Non-pigmented ciliary epithelial cell (primary cell): ENCODE measurements at places on chromosomes 3 and 15.
A peak's percentile ranks its signal among the peaks of the same experiment; 100 is the strongest.

DNA sequence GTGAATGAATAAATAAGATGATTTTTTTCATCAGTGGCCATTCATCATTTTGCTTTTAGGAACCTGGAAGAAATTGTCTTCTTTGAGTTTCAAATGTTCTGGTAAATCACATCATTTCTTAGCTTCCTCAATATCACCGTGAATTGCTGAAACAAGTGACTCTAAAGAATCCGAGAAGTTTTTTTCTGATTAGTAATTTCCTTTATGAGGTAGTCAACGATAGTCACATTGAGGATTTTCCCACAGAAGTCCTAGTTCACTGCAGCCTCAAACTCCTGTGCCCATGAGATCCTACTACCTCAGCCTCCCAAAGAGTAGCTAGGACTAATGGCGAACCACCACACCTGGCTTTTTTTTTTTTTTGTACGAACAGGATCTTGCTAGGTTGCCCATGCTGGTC lies 3.6 kb upstream of the TMPRSS7 start:
- no peak for DNase-seq

DNA sequence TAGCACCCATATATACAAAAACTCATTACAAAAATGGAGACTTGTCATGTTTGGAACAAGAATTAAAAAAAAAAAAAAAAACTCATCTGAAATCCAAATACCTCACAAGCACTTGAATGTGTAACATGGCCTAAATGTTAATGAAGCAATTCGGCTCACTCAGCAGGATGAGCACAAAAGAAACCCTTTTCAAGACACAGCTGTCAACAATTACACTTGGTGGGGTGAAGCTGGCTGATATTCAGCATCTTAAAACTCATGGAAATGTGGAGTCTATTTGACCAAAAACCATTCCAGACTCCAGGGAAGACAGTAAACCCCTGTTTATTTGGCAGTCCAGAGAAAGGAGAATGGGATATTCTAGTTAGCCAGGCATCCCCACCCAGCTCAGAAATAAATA lies 205.4 kb upstream of the TSC22D2 start:
- DNase-seq, result no peak

DNA sequence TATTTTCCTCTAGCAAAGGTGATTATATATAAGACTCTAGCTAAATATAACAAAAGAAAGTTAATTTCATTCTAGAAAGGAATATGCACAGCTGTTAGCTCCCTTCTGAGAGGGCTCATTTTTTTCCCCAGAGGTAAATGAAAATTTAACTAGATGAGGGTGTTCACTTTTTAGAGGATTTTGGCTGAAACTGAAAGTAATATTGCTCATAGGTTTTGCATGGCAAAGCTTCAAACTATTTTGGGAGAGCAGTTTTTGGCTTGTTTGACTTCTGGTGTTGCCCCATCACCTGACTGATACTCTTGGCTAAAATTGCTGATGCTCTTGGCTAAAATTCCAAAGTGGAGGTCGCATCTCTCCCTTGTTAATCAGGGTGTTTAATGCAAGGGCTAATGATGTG lies 311.9 kb downstream of the EDEM1 start:
- DNase-seq, result no peak

GRCh38 chr3:74410276-74410941 lies 204.1 kb downstream of the CNTN3 start:
- no peak for DNase-seq

GRCh38 chr3:50445919-50446318 lies 57.5 kb downstream of the CACNA2D2 start:
- DNase-seq, result no peak

DNA sequence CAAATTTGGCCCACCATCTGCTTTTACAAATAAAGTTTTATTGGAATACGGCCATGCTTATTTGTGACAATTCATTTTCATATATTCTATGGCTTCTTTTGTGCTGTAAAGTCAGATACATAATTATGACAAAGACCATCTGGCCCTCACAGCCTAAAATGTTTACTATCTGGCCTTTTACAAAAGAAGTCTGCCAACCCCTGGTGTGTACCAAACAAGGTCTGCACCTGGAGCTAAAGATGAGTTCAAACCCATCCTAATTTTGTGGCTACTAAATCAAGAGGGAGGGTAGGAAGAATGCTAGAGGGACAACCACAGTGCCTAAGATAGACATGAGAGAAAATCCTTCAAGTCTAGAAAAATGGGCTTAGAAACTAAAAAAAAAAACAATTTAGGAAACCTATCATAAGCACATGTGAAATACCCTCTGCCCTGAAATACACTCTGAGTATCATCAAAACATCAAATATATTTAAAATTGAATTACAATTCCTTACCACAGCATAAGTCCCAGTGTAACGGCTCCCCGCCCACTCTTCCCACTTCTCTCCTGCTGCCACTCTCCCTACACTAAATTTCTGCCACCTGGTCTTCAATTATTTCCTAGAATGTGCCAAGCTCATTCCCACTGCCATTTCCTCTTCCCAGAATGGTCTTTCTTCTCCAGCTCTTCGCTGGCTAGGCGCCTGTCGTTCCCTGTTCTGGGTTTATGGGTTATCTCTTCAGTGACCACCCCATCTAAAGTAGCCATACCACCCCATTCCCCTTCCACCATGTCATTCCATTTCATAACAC lies 950.7 kb upstream of the CFAP20DC start:
- no peak for DNase-seq

GRCh38 chr15:35986191-35986721 lies 440.3 kb upstream of the DPH6 start:
- no peak for DNase-seq

GRCh38 chr15:92663250-92663951 lies 7.8 kb upstream of the FAM174B start:
- DNase-seq, result no peak

DNA sequence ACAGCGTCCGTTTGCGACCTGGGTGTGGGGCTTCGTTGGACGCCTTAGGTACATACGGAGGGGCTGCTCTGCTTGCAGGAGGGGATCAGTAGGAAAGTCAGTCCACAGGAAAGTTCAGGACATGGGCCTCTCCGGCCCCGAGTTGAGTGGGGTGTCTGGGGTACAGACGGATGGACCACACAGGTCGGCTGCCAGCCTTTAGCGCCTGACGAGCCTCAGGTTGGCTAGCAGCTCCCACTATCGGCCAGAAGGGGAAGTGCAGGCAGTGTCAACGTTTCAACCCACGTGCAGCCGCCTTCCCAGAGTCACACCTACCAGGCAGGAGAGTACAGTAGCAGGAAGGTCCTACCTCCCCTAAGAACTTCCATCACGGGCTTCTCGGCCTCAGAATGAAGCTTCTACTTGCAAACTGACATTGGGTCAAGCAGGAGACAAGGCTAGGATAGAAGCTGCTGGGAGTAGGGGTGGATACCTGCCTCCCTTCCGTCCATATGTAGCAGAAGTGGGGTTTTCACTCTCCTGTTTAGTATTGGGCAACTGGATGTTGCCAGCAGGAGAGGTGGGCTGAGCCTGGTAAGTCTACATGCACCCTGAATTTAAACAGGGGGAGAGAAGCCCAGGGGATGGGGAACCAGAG lies 1.8 kb upstream of the SCN5A start:
- DNase-seq, result peak; percentile 15

DNA sequence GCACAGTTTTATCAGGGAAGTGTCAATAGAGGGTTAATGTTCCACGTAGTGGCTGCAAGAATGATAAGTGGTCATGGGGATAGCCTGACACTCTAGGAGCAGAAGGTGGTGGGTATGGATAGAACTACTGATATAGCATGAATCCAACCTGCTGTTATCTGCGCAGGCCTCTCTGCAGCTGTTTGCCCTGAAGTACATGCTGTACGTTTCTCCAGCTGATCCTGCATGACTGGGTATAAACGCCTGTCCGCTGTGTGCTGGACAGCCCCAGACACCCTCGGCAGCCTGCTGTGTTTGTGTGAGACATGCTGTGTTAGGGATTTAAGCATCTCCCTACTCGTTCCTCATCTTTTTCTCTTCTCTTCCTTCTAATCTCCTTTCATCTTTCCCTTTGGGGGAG lies 87.1 kb downstream of the LPP start:
- DNase-seq, result peak; percentile 50

DNA sequence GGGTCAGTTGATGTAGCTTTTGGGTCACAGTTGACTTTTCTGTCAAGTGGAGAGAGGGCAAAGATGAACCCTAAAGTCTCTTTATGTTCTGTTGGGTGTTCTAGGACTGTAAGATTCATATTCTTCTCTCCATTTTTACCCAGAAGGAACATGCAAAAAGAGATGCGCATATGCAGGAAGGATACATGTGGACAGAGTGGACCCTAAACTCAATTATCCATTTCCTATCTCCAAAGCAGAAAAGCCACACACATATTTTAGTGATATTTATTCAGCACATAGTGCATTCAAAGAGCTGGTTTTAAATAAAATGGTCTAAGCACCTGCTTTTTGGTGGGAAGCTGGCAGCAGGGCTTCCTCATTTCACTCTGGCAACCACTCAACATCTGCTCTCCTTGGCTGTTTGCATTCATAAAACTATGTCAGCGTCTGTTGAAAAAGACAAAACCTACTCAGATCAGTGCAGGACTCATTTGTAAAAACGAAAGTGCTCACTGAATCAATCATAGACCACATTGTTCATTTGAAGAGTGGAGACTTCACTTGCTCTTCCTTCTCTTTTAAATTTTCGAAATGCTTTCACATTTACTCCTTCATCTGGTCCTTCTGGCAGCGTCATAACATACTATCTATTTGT lies 96.6 kb downstream of the SEMA6D start:
- DNase-seq, result no peak

DNA sequence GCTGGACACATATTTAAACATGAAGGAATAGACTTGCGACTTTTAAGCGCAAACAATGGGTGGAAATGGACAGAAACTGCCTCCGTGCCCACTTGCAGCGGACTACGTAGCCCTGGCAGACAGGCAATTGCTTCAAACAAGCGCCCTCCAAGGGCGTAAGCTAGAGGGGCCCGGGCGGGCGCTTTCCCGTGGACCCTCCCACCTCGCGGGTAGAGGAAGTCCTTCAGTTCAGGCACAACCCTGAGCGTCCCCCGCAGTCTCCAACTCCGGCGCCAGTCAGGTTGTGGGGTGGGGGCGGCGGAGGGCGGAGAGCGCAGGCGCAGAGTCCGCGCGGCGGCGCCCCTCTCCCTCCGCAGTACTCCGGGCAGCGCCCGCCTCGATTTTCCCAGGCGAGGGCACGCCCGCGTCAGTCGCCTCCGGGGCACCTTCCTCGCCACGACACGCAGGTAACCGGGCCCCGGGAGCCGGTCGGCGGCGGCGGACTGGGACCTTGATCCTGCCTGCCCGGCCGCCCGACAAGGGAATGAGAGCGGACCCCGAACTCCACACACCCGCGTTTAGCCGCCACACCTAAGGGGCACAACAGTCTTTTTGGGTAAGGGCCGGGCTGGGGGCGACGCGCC lies at the start of gene SLC35G2:
SLC35G2 (plus strand) TSS at position 358 of the 623 bp plus-strand sequence. CDS start 35,335 bp downstream, outside the sequence.
- no peak for DNase-seq

DNA sequence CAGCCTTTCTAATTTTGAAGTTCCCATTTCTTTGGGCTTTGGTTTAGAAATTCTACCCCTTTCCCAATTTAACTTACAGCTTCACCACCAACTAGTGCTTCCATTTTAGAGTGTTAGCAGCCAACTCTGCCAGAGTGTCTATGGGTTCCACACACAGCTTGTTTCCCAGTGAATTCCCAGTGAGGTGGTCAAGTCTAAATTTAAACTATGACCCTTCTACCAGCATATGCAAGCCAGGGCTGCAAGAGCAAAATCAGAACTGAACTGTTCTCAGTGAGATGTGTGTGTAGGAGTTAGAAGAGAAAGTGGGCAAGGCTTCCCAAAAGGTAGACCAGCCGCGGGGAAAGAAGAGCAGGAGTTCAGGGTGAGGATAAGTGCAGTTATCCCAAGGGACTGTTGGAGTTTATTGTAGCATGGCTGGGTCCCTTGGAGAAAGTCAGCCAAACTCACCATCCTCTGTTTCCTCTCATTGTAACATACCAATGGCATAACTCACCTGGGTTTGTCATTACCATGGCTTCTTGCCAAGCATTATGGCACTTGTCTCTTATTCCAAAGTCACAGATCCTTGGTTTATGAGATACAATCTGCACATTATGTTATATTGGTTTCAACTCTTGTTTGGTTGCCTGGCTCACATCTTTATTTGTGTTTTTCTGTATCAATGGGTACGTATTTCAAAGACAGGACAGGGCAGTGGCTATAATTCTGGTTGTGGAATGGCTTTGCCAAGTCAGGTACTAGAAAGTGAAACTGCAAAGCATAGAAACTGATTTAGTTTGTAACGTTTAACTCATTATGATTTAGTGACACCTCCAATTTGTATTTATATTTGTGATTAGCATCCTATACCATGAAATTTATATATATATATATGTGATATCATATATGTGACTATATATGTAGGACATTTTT lies 130.2 kb upstream of the UMPS start:
- DNase-seq, result no peak

- no peak for DNase-seq
Observed at GRCh38 chr15:61681676-61682075, 378.6 kb downstream of the VPS13C start.

GRCh38 chr15:57931570-57931969 lies 133.9 kb downstream of the ALDH1A2 start:
- no peak for DNase-seq

DNA sequence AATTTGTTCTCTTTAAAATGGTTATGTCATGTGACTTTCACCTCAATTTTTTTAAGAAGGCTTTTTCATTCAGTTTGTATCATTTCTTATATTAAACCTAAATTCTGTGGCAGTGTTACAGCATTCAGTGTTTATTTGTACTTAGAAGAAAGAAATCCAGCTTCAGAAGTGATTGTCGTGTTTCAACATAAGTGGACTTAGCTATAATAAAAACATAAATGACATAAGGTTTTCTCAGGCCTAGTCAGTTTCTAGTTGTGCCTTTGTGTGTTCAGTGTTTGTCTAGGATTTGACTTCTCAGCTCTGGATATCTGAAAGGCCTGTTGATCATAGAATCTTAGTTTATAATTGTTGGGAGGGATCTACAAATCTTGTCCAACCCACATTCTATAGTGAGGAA lies 80.5 kb downstream of the STT3B start:
- DNase-seq, result no peak

DNA sequence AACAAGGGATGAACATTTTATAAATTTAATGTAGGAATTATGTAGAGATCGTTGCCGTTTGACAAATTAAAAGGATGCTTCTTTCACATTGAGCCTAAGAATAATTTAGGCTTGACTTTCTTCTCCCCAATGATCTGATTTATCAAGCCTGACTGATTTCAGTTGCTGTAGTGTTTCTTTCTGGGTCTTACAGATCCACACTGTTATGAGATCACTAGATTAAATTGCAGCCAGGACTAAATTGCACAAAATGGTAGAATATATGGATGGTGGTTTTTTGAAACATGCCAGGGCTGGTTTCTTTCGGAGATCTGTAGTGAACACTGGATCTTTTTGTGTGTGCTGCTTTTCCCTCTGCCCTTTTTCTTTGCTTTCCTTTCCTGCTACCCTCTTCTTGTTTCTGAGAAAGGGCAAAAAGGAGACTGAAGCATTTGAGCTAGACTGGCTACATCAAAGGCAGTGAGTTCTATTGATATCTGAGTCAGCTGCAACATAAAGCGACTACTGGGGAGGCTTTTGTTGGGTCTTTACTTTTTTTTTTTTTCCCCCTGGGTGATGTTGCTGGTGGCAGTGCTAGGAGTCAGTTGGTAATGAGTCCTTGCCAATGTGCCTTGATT lies 83.0 kb downstream of the AKAP13 start:
- DNase-seq, result no peak

GRCh38 chr15:36921484-36922091 lies 178.8 kb downstream of the MEIS2 start:
- no peak for DNase-seq
